ENCODE measurements at places on chromosomes 5 and 9. TPM values are rescaled to one million over a fixed set of nuclear protein-coding genes. Genes with fewer than 3 reads are reported as not detected.

DNA sequence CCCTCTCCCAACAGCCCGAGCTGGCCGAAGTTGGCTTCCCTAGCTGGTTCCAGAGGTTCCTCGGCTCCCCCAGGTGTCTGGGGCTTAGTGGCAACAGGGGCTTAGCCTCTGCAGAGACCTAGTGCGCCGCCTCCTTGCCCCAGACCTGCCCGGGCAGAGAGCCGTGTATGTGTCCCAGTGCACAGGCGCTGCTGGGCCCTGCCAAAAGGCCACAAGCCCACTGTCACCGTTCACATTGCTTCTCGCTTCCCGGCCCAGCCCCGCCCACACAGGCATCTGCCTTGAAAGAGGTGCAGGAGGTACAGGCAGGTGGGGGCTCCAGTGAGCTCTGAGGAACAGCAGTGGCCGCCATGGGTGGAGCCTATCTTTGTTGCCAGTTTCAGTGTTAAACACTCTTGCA is 2.5 kb upstream of the CACFD1 start:
- no peak overlapping the region for H3K27ac ChIP-seq
- no peak for DNase-seq
- H3K27me3 ChIP-seq, result peaks cover 7% of the 10 kb centered on the region
- no peaks in the 10 kb centered on the region for H3K36me3 ChIP-seq
- H3K4me3 ChIP-seq, result no peak overlapping the region

GRCh38 chr5:53942724-53943123 is 367.6 kb downstream of the ARL15 start:
- H3K27ac ChIP-seq, result no peak overlapping the region
- H3K36me3 ChIP-seq, result no peaks in the 10 kb centered on the region
- no peaks in the 10 kb centered on the region for H3K27me3 ChIP-seq
- H3K4me1 ChIP-seq, result no peaks in the 10 kb centered on the region
- no peak for DNase-seq

GRCh38 chr5:65699338-65699737 is 22.6 kb downstream of the SGTB start:
- H3K27ac ChIP-seq, result no peak overlapping the region
- peaks cover 3% of the 10 kb centered on the region for H3K36me3 ChIP-seq
- H3K27me3 ChIP-seq, result no peaks in the 10 kb centered on the region
- no peak for DNase-seq

GRCh38 chr5:153516504-153517240 is 26.2 kb downstream of the GRIA1 start:
- no peaks in the 10 kb centered on the region for H3K36me3 ChIP-seq
- no peak overlapping the region for H3K4me3 ChIP-seq
- no peak overlapping the region for H3K27ac ChIP-seq
- no peak for DNase-seq

DNA sequence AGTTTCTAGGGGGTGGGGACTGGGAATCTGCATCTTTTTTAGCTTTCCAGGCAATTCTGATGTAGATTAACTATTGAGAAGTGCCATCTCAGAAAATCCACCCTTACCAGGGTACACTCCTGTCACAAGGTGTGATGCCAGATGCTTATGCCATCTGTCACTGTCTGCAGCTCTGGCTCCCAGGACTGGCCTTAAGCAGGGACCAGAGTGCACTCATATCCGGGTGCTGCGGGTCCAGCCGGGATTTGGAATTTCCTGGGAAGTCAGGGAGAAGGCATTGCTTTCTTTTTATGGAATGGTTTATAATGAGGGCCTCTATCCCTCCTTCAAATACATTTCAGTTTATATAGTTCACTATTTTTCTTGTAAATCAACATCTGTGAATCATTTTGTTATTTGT is 92.6 kb downstream of the TMEM174 start:
- H3K36me3 ChIP-seq, result no peaks in the 10 kb centered on the region
- no peak overlapping the region for H3K4me3 ChIP-seq
- no peak for DNase-seq
- no peaks in the 10 kb centered on the region for H3K4me1 ChIP-seq
- H3K27ac ChIP-seq, result no peak overlapping the region

DNA sequence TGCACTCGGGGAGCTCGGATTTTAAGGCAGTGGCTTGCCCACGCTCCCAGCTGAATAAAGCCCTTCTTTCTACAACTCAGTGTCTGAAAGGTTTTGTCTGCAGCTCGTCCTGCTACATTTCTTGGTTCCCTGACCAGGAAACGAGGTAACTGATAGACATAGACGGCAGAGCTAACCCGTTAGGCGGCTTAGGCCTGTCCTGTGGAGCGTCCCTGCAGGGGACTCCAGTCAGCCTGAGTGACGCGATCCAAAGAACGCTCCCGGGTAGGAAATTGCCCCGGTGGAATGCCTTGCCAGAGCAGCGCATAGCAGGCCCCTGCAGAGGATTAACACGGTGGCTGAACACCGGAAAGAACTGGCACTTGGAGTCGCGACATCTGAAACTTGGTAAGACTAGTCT is 1.8 kb upstream of the SELENOP start:
- H3K27me3 ChIP-seq, result no peaks in the 10 kb centered on the region
- H3K36me3 ChIP-seq, result no peaks in the 10 kb centered on the region
- no peaks in the 10 kb centered on the region for H3K4me1 ChIP-seq

DNA sequence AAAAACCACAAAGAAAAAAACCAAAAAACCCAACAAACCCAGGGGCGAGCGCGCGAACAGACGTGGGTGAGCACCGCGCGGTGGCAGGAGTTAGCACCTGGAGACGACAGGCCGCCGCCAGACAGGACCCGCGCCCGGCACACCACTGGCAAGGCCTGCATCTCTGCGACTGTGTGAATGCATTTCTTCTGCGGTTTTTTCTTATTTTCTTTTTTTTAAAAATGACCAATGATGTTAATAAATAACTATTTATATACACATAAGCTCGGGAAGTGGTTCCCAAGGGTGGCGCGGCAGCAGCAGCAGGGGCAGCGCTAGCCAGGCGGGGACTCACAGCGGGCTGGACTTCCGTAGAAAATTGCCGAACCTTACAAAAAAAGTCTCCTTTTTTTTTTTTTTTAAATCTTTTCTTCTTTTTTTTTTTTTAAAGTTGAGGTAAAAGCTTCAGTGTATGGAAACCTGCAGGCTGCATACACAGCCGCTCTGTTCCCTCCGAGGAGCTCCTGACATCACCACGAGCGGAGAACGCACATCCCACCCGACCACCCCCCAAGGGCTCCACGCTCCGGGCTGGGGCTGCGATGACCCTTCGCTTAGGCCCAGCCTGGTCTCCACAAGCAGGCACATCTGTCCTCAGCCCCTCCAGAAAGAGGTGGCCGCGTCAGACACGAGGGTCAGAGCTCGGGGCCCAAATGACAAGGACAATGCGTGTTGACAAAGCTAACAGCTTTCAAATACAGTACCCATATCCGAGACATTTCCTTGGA is 7.4 kb downstream of the BRD3OS start:
- H3K27me3 ChIP-seq, result no peaks in the 10 kb centered on the region
- H3K4me1 ChIP-seq, result no peaks in the 10 kb centered on the region
- no peak for DNase-seq
- no peak overlapping the region for H3K27ac ChIP-seq
- peaks cover 55% of the 10 kb centered on the region for H3K36me3 ChIP-seq
- no peak overlapping the region for H3K4me3 ChIP-seq

DNA sequence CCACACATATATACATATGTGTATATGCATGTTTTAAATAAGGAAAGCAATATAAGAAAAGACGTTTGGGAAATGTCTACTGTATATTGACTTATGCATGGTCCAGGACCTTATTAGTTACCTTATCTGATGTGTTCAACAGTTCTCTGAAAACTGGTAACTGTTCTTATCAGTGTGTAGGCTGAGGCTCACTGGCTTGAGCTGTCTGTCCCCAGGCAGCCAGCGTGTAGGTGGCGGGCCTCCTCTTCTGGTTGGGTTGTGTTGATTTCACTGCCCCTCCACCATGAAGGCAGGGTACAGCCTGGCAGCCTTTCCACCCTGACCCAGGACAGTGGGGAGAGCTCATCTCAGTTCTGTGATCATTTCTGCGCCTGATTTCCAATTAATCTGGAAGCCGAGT is 38.7 kb upstream of the SEMA4D start:
- no peak overlapping the region for H3K4me3 ChIP-seq
- peaks cover 32% of the 10 kb centered on the region for H3K4me1 ChIP-seq
- DNase-seq, result no peak
- no peaks in the 10 kb centered on the region for H3K27me3 ChIP-seq

DNA sequence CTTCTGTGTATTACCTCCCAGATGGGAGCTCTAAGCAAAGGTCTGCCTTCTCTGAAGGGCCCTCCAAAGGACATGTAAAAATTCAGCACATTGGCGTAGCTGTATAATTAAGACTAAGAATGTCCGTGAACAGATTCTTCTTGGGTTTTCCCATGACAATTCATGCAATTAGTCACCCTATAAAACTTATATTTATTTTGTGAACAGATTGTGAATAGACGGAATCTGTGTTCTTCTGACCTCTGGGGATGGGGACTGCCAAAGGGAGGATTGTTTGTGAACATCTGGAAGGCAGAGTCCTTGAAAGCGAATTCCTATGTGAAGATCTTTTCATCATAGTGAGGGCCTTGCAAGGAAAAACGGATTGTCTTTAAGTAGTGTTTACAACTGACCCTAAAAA is 111.3 kb downstream of the EGFLAM start:
- no peaks in the 10 kb centered on the region for H3K4me1 ChIP-seq
- H3K27ac ChIP-seq, result no peak overlapping the region
- no peak for DNase-seq
- peaks cover 2% of the 10 kb centered on the region for H3K27me3 ChIP-seq
- no peaks in the 10 kb centered on the region for H3K36me3 ChIP-seq

DNA sequence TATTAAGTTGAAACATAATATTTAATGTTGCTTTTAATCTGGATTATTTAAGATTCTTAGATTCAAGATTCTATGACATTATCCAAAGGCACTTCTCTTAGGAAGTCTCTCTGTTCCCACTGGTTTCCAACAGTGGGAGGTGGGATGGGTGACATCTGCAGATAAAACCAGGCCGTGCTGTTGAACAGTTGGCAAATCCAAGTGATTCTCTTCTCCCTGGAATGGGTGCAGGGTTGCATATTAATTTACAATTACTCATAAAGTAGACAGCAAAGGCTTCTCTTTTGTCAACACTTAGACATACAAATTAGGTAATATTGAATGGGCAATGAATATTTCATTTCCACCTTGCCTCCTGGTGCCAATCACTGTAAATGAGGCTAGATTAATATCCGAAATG is 233.7 kb upstream of the IL12B start:
- no peaks in the 10 kb centered on the region for H3K27me3 ChIP-seq
- H3K27ac ChIP-seq, result no peak overlapping the region
- no peaks in the 10 kb centered on the region for H3K36me3 ChIP-seq
- DNase-seq, result no peak
- H3K4me1 ChIP-seq, result no peaks in the 10 kb centered on the region

GRCh38 chr5:81354093-81354492 is 39.8 kb downstream of the ACOT12 start:
- no peak for DNase-seq
- no peak overlapping the region for H3K27ac ChIP-seq
- no peak overlapping the region for H3K4me3 ChIP-seq
- H3K4me1 ChIP-seq, result no peaks in the 10 kb centered on the region

Gene PALM2AKAP2
- 0.76 TPM for total RNA-seq

Gene IL9
- total RNA-seq, result 0.52 TPM

Data from thymus (tissue), 14 donors.